Ureter (tissue), 1 donor: ENCODE measurements at places on chromosomes 16 and 17. TPM values are rescaled to one million over a fixed set of nuclear protein-coding genes. Genes with fewer than 3 reads are reported as not detected.

Gene CYGB
- 24.6 TPM for total RNA-seq

Gene SLC35G6
- not detected for total RNA-seq

Gene CA7
- total RNA-seq, result not detected

Gene KRTAP4-4
- total RNA-seq, result not detected

Gene HLF
- total RNA-seq, result 23.8 TPM

Gene CHTF8
- total RNA-seq, result 133 TPM

Gene MPP2
- 9.8 TPM for total RNA-seq

Gene FKBP10
- 42.0 TPM for total RNA-seq

Gene NAE1
- 67.8 TPM for total RNA-seq

Gene KCTD19
- total RNA-seq, result not detected
